ENCODE measurements at places on chromosomes 11 and 22.

GRCh38 chr22:31223786-31224191 is 11.7 kb downstream of the LIMK2 start:
- no peak for DNase-seq

DNA sequence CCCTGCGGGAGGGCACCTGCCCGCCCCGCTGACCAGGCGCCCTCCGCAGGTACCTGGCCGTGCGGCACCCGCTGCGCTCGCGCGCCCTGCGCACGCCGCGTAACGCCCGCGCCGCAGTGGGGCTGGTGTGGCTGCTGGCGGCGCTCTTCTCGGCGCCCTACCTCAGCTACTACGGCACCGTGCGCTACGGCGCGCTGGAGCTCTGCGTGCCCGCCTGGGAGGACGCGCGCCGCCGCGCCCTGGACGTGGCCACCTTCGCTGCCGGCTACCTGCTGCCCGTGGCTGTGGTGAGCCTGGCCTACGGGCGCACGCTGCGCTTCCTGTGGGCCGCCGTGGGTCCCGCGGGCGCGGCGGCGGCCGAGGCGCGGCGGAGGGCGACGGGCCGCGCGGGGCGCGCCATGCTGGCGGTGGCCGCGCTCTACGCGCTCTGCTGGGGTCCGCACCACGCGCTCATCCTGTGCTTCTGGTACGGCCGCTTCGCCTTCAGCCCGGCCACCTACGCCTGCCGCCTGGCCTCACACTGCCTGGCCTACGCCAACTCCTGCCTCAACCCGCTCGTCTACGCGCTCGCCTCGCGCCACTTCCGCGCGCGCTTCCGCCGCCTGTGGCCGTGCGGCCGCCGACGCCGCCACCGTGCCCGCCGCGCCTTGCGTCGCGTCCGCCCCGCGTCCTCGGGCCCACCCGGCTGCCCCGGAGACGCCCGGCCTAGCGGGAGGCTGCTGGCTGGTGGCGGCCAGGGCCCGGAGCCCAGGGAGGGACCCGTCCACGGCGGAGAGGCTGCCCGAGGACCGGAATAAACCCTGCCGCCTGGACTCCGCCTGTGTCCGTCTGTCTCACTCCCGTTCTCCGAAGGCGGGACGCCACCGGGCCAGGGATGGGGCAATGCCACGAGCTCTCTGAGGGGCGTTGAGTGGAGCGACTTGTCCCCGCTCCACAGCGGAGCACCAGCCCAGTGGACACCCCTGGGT is 1.8 kb downstream of the GALR3 start:
- peak; percentile 33 for DNase-seq

GRCh38 chr11:9573775-9574621 is 528 bp downstream of the WEE1 start:
- DNase-seq: no peak

GRCh38 chr11:27352781-27353180 is 10.2 kb downstream of the CCDC34 start:
- no peak for DNase-seq
